ENCODE measurements at places on chromosomes 13 and 19. TPM values are rescaled to one million over a fixed set of nuclear protein-coding genes. Genes with fewer than 3 reads are reported as not detected.
A peak's percentile ranks its signal among the peaks of the same experiment; 100 is the strongest.

DNA sequence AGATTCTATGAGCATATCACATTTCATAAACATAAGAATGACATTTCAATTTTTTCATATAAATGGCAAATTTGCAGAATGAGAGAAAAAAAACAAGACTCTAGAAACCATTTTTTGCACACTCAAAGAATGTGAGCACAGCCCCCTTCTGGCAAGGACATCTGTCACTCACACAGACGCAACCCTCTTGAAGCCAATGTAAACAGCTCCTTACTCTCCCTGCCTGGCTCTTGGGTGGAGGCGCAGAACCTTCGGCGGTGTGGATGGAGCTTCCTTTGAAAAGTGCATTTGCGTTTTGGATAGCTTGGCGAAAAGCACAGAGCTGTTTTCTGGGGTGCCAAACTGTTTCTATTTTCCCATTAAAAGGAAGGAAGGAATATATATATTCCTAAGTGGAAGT, 367.6 kb upstream of the TSHZ3 start:
- ATAC-seq: no peak

- peak; percentile 27 for ATAC-seq
Observed at GRCh38 chr19:7904074-7905020, 670 bp downstream of the MAP2K7 start.

NKPD1 gene
- total RNA-seq: 1.00 TPM

- no peak for ATAC-seq
Observed at GRCh38 chr13:112759827-112760226, 70.0 kb downstream of the ATP11A start.

- no peak for ATAC-seq
Observed at GRCh38 chr13:70613295-70613694, 505.0 kb upstream of the KLHL1 start.

NCLN gene
- 37.5 TPM for total RNA-seq

- no peak for ATAC-seq
Observed at GRCh38 chr13:64164435-64164834, 2748.8 kb upstream of the PCDH20 start.

DNA sequence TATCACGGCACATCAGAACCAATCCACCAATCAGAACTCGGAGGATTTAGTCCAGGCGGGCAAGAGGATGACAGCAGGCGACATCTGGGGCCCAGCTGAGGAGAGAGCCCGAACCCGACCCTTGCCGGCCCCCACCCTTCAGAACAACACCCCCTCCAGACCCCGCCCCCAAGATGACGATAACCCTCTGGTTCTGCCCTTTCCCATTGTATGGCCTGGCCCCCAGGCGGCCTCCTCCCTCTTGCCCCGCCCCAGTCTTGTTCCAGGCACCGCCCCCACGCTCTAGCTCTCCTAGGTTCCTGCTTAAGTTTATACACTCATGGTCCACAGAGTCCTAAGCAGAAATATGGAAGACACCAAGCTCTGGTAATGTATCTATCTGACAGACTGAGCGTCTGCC, 2.8 kb upstream of the ZNF83 start:
- no peak for ATAC-seq

GRCh38 chr19:36106441-36106840, 4.5 kb upstream of the OVOL3 start:
- ATAC-seq: no peak

- ATAC-seq: no peak
Observed at GRCh38 chr13:35159041-35159440, 217.0 kb downstream of the NBEA start.

GRCh38 chr19:45320997-45321775, 1.5 kb downstream of the CKM start:
- no peak for ATAC-seq

Data from esophagus mucosa (tissue), 1 donor.